ENCODE measurements at places on chromosomes 16 and 17.

DNA sequence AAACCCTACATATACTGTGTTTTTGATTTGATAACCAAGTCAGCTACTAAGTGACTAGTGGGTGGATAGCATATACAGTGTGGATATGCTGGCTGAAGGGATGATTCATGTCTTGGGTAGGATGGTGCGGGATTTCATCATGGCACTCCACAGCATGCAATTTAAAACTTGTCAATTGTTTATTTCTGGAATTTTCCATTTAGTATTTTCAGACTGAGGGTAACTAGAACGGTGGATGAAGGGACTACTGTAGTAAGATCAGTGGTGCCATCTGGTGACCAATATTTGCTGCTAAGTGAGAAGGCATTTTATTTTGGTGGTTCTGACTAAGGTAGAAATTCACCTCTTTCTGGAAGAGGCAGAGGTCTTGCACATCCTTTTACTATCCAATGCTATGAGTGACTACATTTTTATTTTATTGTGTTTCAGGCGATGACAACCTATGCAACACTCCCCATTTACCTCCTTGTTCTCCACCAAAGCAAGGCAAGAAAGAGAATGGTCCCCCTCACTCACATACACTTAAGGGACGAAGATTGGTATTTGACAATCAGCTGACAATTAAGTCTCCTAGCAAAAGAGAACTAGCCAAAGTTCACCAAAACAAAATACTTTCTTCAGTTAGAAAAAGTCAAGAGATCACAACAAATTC is 3.1 kb downstream of the CDC6 start:
- DNase-seq = peak; percentile 64

- peak; percentile 74 for DNase-seq
Observed at GRCh38 chr17:78013683-78014467, 55.4 kb downstream of the TNRC6C start.

- DNase-seq = no peak
Observed at GRCh38 chr16:56672761-56673536, 3.3 kb downstream of the MT1H start.

- DNase-seq = no peak
Observed at GRCh38 chr16:58126451-58126961, 2.7 kb downstream of the CFAP20 start.

DNA sequence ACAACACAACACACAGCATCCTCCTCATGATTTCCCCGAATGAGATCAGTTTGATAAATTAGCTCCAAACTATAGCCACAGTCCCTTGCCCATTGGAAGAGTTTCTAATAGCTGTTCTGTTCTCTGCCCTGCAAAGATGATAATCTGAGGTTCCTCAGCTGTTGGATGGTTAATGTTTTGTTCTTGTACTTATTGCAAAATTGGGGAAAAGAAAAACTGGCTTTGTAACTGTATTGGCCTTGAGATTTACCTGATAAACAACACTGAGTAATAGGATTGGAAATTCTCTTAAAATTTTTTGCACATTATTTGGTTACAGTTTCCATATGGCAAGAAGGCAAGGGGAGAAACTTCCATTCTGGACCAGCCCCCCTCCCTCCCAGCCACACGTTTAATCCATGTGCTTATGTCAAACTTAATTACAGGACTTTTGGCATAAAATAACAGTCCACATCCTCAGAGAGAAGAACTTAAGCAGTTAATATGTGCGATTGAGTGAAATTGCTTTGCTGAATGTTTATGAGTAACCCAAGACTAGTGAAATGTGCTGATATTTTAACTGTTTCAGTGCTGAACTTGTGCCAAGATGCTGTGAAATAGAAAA is 119.1 kb upstream of the ZFHX3 start:
- DNase-seq = no peak

DNA sequence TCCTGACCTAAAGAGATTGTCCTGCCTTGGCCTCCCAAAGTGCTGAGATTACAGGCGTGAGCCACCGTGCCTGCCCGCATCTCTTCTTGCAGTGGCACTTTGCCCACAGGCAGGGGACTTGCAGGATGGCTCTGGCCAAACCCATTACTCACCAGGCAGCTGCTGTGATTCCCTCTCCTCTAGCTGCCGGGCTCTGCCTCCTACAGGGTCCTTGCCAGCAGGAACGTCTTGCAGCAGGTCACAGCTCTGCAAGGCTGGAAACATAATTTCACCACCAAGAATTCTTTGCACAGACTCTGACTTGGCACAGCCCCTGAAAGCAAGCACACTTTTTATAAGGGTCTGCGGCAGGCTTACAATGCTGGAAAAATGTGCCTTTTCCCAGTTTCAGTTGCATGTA is 20.3 kb downstream of the COX4I1 start:
- DNase-seq = no peak

Measured in CD4-positive, alpha-beta T cell treated with Interleukin-21 for 1 hour (primary cell).